ENCODE measurements at places on chromosomes 13 and 19.
A peak's percentile ranks its signal among the peaks of the same experiment; 100 is the strongest.

- DNase-seq = no peak
Measured at GRCh38 chr19:7832781-7833180, 2.8 kb downstream of the EVI5L start.

DNA sequence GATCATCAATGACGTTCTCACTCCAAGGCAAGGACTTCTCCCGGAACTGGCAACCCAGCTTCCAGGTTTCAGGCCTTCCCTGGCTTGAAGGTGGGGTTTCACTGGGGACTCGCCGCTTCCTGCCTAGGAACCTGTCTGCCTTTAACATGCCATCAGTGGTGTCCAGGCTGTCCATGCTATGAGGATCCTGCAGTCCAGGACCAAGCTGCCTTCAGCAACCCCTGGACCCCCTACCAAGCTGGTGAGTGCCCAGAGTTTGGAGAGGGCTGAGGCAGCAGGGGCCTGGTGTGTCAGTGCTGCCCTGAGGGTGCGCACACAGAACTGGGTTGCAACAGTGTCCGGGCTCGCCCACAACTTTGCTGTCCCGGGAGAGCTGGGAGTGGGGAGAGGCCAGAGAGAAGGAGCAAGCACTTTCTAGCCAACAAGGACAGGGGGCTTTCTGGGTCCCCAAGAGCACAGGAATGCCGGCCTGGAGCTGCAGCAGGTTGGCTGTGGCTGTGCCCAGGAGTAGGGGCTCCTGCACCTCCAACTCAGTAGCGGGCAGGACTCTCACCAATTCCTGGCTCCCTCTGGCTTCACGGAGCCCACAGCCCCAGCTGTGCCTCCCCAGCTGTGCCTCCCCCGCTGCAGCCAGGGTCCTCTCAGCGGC, 1563.2 kb upstream of the MIR17HG start:
- DNase-seq = no peak

DNA sequence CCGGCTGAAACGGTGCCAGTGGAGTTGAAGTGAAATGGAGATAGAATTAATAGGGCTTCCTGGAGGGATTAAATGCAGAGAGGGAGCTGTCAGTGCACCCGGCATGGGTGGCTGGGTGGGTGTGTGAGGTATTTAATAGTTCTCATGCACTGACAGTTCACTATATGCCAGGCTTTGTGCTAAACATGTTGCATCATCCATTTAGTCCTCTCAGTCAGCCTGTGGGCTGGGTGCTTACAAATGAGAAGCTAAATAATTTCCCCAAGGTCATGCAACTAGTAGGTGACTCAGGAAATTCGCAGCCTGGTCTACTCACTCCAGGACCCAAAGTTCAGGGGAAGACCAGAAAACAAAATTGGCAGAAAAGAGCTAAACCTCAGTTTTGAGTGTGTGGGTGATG, 63.5 kb upstream of the SPATA13 start:
- peak; percentile 46 for DNase-seq

GRCh38 chr13:79295906-79296706, 109.9 kb downstream of the RBM26 start:
- DNase-seq = no peak

- no peak for DNase-seq
Measured at GRCh38 chr19:8552810-8553209, 24.4 kb downstream of the MYO1F start.

GRCh38 chr13:29754473-29754806, 96.0 kb downstream of the UBL3 start:
- DNase-seq = peak; percentile 14

DNA sequence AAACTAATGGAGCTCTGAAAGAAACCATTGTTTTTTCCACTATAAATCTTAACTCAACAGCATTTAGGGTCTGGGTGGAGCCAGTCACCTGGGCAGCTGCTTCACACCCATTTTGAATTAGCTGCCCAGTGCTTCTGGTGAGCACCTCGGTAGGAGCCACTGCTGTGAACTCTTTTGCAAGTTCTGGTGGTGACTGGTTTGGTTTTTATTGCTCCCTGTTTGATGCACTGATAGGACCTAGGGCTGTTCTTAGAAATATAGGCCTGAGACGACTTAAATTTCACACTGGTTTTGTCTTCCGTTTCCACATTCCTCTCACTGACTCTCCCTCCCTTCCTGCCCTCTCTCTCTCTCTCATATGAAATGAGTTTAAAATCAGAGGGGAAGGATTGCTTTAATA, 103.9 kb downstream of the GGACT start:
- DNase-seq = no peak

- no peak for DNase-seq
Measured at GRCh38 chr13:89518289-89519077, 1829.0 kb upstream of the MIR17HG start.

- DNase-seq = no peak
Measured at GRCh38 chr19:41755328-41755913, at the start of gene CEACAM6. CEACAM6 (plus strand) TSS chr19:41755530; CDS start chr19:41755639, 109 bp downstream.
